ENCODE measurements at places on chromosomes 7 and 10.

DNA sequence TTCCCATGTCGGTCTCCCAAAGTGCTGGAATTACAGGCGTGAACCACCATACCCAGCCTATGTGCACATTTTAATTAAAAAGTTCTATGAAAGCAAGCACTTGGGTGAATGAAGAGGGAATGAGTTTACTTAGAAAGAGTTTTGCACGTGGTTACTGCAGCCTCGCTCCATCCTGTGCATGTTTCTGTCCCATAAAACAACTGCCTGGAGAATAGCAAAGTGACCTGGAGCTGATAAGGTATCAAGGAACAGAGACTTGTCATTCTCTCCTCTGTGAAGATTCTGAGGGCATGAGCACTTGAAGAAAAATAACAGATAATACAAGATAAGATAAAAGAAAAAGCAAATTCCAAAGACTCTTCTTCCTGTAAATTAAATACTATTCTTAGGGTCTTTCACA lies 112.2 kb upstream of the JCAD start:
- no peak for DNase-seq

- no peak for DNase-seq
These were observed 24.6 kb downstream of the PDIA4 start for GRCh38 chr7:149003560-149004305.

- DNase-seq, result no peak
These were observed 125.9 kb upstream of the FZD8 start for GRCh38 chr10:35768011-35768410.

- no peak for DNase-seq
These were observed 31.6 kb downstream of the HOXA1 start for GRCh38 chr7:27064159-27064558.

DNA sequence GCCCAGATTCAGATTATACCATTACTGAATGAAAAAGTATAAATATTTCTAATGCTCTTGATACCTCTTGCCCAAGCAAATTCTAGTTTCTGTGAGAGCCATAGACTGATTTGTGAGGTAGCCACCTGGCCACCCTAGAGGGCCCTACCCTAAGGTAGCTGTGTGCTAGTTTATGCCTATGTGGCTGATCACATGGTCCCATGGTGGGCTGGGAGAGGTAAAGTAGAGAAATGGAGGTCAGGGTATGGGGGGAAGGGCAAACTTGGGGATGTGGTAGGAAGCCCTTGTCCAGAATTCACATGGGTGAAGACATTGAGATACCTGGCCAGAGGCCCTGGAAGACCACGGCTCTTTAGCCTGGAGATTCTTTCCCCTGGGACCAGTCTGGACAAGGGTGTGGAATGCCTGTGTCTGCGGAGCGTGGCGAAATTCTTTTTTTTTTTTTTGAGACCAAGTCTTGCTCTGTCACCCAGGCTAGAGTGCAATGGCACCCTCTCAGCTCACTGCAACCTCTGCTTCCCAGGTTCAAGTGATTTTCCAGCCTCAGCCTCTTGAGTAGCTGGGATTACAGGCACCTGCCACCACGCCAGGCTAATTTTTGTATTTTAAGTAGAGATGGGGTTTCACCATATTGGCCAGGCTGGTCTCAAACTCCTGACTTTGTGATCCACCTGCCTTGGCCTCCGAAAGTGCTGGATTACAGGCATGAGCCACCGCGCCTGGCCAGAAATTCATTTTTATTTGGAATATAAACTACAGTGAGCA lies 639.4 kb downstream of the ACTR3B start:
- no peak for DNase-seq

GRCh38 chr7:130831322-130831721 lies 97.3 kb upstream of the KLF14 start:
- no peak for DNase-seq

DNA sequence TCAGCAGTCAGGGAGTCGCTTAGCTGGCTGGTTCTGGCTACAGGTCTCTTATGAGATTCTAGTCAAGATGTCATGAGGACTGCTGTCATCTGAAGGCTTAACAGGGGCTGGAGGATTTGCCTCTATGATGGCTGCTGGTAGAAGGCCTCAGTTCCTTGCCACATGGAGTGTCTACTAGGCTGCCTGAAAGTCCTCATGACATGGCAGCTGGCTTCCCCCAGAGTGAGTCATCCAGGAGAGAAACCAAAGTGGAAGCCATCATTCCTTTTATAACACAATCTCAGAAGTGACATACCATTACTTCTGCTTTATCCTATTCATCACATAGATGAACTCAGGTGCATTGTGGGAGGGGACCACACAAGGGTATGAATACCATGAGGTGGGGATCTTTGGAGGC lies 75.1 kb downstream of the EXOC6 start:
- DNase-seq, result no peak

DNA sequence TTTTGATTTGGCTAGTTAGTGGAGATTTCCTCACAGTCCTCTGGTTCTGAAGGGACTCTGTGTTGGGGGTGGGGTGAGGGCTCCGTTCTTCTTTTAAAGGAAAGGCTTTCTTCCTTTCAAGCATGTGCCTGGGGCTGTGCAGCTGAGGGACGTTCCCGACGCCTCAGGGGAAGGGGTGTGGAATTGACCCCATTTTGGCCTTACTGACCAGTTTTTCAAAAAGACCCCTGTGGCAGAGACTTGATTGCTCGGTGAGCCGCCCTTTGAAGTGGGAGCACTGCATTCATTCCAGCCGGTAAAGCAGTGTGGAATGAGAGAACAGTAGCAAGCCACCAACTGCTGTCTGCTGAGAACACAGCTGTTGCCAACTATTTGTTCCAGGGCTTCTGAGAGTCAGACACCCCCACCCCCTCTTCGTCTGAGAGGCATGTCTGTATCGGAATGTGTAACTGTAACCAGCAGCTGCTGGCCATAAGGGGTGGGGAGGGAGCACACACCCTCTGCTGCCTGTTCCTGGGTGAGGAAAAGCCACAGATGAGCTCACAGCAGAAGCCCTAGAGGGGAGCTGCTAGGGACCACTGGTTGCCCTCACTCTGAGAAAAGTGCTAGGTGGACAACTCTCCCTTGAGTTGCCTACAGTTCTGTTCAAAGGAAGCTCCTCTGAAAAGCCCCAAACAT lies 33.2 kb downstream of the WBP1L start:
- DNase-seq, result no peak

DNA sequence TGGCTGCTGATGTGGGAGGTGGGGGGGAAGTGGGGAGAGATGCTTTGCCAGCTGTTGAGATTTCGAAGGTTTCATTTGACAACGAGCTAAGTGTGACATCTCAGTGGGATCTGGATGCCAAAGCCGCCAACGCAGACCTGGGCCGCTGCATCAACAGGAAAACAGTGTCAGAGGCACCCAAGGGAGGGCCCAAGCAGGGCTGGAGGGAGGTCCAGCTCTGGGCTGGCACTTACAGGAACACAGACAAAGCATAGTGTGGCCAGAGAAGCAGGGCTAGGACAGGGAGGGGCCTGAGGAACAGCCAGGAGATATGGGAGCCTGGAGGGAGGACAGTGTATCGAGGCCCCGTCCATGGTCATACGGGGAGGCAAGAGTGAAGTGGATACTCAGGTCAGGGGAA lies 73.1 kb downstream of the GTF2IRD1 start:
- no peak for DNase-seq

GRCh38 chr10:78327778-78328591 lies 294.3 kb downstream of the RPS24 start:
- no peak for DNase-seq

- DNase-seq, result no peak
These were observed 61.4 kb upstream of the STEAP1B start for GRCh38 chr7:22561321-22561811.

DNA sequence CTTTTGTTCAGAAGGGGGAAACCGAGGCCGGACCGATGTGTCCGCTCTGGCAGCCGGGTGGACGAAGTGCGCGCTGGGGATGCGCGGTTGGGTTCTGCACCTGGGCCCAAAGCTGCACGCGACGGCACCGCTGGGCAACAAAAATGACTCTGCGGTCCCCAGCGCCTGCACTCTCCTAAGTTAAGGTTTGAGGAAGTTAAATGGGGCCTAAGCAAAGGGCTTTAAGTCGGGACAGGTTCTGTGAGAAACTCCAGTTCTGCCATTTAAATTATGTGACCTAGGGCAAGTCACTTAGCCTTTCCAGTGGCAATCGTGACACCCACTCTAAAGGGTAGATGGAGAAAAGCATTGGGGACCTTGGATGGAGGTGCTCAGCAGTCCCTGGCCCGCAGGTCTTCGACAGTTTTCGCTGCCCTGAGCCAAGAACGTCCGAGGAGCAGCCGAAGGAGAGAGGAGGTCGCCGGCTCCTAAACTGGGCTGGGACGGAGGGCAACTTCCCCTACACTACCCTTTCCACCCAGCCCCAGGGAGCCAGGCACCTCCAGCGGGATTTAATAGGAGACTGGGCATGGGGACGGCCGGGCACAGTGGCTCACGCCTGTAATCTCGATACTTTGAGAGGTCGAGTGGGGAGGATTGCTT lies 534 bp upstream of the ACBD5 start:
- no peak for DNase-seq

DNA sequence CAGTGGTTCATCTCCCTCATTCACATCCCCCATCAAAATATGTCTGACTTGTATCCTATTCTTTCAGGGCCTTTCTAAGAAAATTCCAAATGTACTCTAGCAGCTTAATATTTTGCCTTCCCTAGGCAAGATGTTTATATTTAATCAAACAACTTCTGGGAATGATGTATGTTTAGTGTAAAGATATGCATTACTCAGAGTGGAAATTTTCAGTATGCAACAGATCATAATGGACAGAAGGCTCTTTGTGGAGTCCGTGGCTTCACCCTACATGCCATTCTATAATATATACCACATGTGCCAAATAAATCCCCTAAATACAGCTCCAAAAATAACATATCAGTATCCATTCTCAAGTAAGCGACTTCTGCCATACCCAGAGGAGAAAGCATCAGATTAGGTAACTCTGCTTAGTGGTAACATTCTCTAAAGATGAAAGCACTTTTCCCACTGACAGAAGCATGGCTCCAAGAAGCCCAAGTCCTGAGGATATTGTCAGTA lies 316.6 kb downstream of the KCNMA1 start:
- DNase-seq, result no peak

DNA sequence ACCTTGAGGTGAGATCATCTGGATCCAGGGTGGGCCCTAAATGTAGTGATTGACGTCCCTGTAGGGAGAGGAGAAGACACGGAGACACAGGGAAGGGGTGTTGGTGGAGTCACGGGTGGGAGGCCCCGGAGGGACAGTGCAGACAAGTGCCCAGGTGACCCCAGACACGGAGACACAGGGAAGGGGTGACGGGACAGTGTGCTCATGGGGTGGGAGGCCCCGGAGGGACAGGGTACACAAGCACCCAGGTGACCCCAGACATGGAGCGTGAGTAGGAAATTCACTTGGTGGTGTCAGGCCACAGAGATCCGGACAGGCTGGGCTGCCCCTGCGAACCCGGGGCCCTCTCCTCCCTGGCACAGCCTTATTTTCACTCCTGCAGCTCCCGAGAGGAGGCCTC lies 176.9 kb downstream of the PTPRN2 start:
- no peak for DNase-seq

DNA sequence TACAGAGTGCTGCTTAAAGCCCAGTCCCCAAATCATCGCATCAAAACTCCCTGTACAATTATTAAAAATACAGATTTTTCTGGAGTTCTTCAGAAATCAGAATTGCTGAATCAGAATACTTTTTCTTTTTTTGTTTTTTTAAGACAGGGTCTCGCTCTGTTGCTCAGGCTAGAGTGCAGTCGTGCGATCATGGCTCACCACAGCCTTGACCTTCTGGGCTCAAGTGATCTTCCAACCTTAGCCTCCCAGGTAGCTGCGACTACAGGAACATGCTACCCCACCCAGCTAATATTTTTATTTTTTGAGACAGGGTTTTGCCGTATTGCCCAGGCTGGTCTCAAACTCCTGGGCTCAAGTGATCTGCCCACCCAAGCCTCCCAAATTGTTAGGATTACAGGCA lies 3.9 kb downstream of the BBIP1 start:
- no peak for DNase-seq

DNA sequence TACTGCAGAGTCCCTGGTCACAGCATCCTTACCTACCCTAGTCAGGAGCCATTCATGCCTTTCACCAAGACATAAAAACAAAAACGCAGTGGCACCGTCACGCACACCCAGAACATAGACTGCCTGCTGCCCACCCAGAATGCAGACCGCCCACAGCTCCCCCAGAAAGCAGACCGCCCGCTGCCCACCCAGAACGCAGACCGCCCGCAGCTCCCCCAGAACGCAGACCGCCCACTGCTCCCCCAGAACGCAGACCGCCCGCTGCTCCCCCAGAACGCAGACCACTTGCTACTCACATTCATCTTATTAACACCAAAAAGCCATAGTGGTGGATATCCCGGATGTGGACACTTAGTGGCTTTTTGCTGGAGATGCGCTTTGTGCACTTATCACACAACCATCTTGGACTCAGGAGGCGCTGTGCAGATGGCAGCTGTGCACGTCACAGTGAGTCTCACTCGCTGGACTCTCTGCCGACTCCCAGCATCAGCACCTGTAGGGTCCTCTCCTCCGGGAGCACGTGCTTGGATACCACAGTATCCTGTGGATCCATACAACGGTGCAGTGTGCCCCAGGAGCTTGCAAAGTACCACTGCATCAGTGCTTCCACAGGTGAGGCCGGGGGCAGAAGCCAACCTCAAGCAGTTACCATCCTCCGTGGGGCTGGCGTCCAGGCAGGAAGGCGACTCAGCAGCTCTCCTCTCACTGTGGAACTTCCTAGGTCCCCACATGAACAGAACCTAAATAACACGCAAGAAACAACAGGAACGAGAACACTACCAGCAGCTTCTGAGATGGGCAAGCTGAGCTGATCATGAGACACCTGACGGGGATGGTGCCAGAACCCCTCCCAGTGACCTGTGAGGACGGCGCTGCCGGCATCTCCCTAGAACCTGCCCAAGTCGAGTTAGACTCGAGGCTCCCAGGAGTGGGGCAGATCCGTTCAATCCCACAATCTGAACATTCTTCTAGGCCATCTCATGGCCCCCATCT lies 161.0 kb downstream of the DIP2C start:
- no peak for DNase-seq

DNA sequence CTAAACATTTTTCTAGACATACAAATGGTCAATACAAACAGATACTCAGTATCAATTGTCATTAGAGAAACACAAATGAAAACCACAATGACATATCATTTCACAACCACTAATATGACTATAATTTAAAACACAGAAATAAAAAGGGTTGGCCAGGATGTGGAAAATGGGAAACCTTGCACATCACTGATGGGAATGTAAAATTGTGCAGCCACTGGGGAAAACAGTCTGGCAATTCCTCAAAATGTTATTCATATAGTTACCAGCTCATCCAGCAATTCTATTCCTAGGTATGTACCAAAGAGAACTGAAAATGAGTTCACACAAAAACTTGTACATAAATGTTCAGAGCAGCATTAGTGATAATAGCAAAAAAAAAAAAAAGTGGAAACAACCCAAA lies 106.1 kb upstream of the LRRTM3 start:
- DNase-seq, result no peak

DNA sequence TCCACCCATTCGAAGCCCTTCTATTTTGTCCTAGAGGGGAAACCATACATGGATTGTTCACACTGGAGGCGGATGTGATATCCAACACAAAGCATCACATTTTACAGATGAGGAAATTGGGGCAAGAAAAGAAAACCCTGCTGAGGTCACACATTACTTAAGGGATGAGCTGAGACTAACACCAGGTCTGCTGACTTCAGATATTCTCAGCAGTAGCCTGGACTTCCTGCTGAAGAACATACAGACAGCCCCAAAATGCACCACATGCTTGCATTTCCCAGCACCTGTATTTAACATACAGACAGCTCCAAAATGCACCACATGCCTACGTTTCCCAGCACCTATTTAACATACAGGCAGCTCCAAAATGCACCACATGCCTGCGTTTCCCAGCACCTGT lies 11.2 kb downstream of the GIMAP5 start:
- DNase-seq, result no peak

- no peak for DNase-seq
These were observed 2.4 kb upstream of the MKLN1 start for GRCh38 chr7:131325179-131325840.
